ENCODE measurements at places on chromosomes 11 and 22. TPM values are rescaled to one million over a fixed set of nuclear protein-coding genes. Genes with fewer than 3 reads are reported as not detected.

DCHS1 gene
- 5.2 TPM for total RNA-seq

MGAT3 gene
- total RNA-seq: 0.27 TPM

SCGB2A2 gene
- total RNA-seq: not detected

RTN4R gene
- not detected for total RNA-seq

NAT10 gene
- total RNA-seq: 29.3 TPM

NPTXR gene
- total RNA-seq: 1.3 TPM

APOL6 gene
- 29.4 TPM for total RNA-seq

HINFP gene
- total RNA-seq: 19.1 TPM

DDX17 gene
- 701 TPM for total RNA-seq

OR10D3 gene
- not detected for total RNA-seq

OR52A1 gene
- not detected for total RNA-seq

FIBIN gene
- 22.6 TPM for total RNA-seq

RAB38 gene
- 1.2 TPM for total RNA-seq

SLC6A5 gene
- not detected for total RNA-seq

ROM1 gene
- 4.6 TPM for total RNA-seq

LIF gene
- 6.2 TPM for total RNA-seq

MTNR1B gene
- not detected for total RNA-seq

P2RX6 gene
- total RNA-seq: 5.9 TPM

VSIG2 gene
- total RNA-seq: not detected

ARL14EP gene
- 27.4 TPM for total RNA-seq

GSC2 gene
- not detected for total RNA-seq

MFNG gene
- 0.36 TPM for total RNA-seq

EWSR1 gene
- 176 TPM for total RNA-seq

IFITM10 gene
- 2.2 TPM for total RNA-seq

KIF18A gene
- 0.82 TPM for total RNA-seq

TIRAP gene
- 2.9 TPM for total RNA-seq

TTC36 gene
- not detected for total RNA-seq

NAALAD2 gene
- 7.9 TPM for total RNA-seq

ALDH3B1 gene
- 12.5 TPM for total RNA-seq

FUT4 gene
- 5.6 TPM for total RNA-seq

OR2D2 gene
- not detected for total RNA-seq

SULT4A1 gene
- total RNA-seq: 0.49 TPM

PRR33 gene
- not detected for total RNA-seq

KCNJ4 gene
- total RNA-seq: not detected

CATSPERZ gene
- total RNA-seq: not detected

NUCB2 gene
- 327 TPM for total RNA-seq

PRDM11 gene
- 5.3 TPM for total RNA-seq

OR10G7 gene
- not detected for total RNA-seq

FAM227A gene
- 0.74 TPM for total RNA-seq

SCN4B gene
- under 0.01 TPM for total RNA-seq

HBB gene
- not detected for total RNA-seq

APIP gene
- total RNA-seq: 24.9 TPM
